ENCODE measurements at places on chromosomes 16 and 17. TPM values are rescaled to one million over a fixed set of nuclear protein-coding genes. Genes with fewer than 3 reads are reported as not detected.

- peak; percentile 34 for DNase-seq
Measured at GRCh38 chr17:79946352-79947231, 89.1 kb downstream of the TBC1D16 start.

DNA sequence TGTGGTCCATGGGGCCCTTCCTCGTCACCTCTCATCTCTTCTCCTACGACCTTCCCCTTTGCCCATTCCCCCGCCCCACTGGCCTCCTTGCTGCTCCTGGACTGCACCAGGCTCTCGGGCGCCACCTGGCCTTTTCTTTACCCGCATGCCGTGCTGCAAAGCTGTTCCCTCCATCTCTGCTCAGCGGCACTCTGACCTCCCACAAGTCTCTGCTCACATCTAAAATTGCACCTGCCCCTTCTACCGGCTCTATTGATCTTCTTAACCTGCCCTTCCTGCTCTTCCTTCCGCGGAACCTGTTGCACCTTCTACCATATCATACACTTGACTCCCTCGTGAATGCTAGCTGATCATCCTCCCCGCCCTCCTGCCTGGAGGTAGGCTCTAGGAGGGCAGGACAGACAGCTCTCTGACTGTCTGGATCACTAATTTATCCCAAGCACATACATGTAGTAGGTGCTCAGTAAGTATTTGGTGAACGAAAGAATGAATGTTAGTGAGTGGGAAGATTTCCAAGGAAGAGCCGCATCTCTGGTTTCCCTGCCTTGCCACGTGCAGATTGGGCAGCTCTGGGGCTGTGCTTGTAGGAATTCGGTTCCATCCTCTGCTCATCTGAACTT lies 17.3 kb downstream of the DNAH17 start:
- no peak for DNase-seq

GRCh38 chr17:39028690-39029089 lies 61.5 kb upstream of the FBXO47 start:
- DNase-seq, result no peak

- peak; percentile 8 for DNase-seq
Measured at GRCh38 chr17:19376811-19377210, 1.5 kb upstream of the MAPK7 start.

DNA sequence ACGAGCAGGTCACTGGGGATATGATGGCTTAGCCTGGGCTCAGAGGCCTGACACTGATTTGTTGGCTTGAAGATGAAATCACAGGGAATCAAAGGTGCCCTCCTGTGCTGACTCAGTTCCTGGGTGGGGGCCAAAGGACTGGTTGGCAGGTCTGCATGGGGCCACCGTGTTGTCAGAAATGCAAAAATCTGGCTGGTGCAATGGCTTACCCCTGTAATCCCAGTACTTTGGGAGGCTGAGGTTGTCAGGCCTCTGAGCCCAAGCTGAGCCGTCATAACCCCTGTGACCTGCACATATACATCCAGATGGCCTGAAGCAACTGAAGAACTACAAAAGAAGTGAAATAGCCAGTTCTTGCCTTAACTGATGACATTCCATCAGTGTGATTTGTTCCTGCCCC lies 314.2 kb downstream of the WWOX start:
- no peak for DNase-seq

GRCh38 chr16:24980077-24980793 lies 34.9 kb downstream of the ARHGAP17 start:
- DNase-seq, result no peak

- peak; percentile 52 for DNase-seq
Measured at GRCh38 chr17:49703557-49704277, 4.0 kb downstream of the SLC35B1 start.

ADAP2 gene
- total RNA-seq, result 24.8 TPM

SLC6A2 gene
- total RNA-seq, result 0.09 TPM

CLEC18B gene
- 5.3 TPM for total RNA-seq

Data from kidney (tissue), 22 donors.